ENCODE measurements at places on chromosomes 7 and 10.

GRCh38 chr7:101241443-101242349 lies 3.2 kb downstream of the FIS1 start:
- no peak for DNase-seq

- no peak for DNase-seq
These were observed 290.4 kb downstream of the PRKG1 start for GRCh38 chr10:51364674-51365073.

DNA sequence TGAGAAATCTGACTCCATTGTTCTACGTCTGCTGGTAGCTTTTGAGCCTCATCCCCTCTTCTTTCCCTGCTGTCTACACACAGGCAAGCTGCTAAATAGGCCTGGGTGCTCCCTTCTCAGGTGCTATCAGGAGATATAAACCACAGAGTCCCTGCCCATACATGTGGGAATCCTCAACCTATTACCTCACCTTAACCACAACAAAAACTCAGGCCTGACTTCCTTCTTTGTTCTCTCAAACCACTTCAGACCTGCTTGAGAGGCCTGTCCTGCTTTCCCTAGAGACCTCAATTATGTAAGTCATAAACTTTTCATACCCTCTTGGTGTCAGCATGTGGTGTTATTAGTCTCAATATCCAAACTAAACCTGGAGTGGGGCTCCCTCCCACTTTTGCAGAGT lies 75.0 kb upstream of the MAGI2 start:
- no peak for DNase-seq

DNA sequence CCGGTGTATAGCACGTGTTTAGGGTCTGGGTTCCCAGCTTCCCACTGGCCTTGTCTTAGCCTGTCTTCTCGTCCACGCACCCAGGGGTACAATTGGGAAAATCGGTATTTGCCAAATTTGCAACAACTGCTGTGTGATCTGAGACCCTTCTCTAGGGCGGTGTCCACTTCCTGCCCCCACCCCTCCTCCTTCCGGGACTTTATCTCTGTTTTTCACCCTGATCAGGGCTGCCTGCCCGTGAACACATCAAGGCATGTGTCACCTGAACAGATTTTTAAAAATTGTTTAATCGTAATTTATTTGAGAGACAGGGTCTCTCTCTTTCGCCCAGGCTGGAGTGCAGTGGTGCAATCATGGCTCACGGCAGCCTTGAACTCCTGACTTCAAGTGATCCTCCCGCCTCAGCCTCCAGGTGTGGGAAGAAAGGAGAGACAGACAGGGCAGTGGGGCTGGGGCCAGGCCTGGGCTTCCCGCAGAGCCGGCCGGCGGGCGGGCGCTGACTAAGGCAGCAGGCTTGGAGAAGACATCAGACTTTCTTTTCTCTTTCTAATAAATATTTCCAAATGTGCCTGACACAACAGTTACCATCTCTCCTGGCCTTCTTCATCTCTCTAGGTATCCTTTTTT lies 27.5 kb downstream of the ELFN1 start:
- no peak for DNase-seq

GRCh38 chr10:86968271-86968993 lies at the start of gene ADIRF:
TSS of gene ADIRF (plus strand) at chr10:86968482. CDS start at chr10:86968545, 63 bp downstream.
- DNase-seq: no peak

- DNase-seq: no peak
These were observed 77.6 kb downstream of the VPS41 start for GRCh38 chr7:38831259-38831996.

DNA sequence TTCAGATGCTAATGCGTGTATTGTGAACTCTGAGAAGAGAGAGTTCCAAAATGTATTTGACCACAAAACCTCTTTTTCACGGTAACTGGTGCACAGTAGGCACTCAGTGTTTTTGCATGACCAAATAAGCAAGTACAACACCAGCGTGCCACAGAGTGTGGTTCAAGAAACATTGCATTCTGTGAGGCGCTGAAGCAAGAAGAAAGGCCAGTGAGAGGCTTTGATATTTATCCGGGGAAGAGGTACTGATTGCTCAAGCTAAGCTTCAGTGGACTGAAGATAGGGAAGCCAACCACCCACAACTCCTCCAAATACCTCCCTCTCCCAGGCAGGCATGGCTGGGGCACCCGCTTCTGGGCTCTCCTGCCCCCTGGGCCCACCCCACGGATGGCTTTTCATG lies 611.2 kb downstream of the SDK1 start:
- no peak for DNase-seq

DNA sequence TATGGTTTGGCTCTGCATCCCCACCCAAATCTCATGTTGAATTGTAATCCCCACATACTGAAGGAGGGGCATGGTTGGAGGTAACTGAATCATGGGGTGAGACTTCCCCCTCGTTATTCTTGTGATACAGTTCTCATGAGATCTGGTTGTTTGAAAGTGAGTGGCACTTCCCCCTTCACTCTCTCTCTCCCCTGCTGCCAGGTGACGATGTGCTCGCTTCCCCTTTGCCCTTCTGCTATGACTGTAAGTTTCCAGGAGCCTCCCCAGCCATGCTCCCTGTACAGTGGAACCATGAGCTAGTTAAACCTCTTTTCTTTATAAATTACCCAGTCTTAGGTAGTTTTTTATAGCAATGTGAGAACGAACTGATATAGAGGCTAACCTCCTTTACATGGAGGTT lies 16.6 kb downstream of the PLPP4 start:
- DNase-seq: no peak

GRCh38 chr10:101487399-101487798 lies 100.7 kb downstream of the POLL start:
- DNase-seq: no peak
